ENCODE measurements at places on chromosomes 2 and 18.

GRCh38 chr18:27165412-27165811 is 19.7 kb downstream of the CHST9 start:
- no peak for DNase-seq

DNA sequence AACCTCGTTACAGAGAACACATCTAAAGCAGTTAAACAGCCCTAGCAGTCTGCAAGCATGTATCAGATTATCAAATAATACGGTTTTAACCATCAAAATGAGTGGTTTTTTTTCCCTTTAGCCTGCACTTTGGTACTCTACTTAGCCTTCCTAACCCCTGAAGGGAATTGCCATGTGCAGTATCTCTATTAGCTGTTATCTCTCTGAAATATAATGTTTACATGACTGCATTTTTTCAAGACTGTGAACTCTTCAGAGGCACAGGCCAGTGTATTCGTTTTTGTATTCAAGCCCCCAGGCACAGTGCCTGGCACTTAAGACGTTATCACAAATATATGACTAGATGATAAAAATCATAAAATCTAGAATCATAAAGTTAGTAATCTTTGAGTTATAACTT is 509.5 kb downstream of the PARD3B start:
- DNase-seq = no peak

DNA sequence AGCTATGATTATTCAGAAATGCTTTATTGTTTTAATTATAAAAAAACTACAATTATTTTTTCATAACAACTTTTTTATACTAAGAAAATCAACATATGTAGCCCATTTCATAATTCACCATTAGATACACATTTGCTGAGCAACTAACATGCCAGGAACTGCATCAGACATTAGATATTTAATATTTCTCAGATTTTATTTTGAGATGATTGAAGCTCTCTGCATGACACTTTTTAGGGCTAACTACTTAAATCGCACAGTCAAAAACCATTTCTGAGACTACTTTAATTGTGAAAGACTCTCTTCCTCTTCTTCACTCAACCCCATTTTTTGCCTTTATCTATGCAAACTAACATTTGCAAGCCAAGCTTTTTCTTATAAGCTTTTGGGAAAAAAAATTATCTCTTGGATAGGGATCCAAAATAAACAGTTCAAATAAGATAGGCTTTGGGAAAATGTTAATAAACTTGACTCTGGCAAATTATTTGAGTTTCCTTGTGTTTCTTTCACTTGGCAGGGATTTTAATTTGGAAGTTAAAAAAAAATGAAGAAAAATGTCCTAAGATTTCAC is 9.1 kb upstream of the COL3A1 start:
- DNase-seq = no peak

- DNase-seq = no peak
These were observed 9.6 kb downstream of the SSB start for GRCh38 chr2:169808221-169808620.

GRCh38 chr2:120272763-120273481 is 20.3 kb downstream of the RALB start:
- DNase-seq = no peak

DNA sequence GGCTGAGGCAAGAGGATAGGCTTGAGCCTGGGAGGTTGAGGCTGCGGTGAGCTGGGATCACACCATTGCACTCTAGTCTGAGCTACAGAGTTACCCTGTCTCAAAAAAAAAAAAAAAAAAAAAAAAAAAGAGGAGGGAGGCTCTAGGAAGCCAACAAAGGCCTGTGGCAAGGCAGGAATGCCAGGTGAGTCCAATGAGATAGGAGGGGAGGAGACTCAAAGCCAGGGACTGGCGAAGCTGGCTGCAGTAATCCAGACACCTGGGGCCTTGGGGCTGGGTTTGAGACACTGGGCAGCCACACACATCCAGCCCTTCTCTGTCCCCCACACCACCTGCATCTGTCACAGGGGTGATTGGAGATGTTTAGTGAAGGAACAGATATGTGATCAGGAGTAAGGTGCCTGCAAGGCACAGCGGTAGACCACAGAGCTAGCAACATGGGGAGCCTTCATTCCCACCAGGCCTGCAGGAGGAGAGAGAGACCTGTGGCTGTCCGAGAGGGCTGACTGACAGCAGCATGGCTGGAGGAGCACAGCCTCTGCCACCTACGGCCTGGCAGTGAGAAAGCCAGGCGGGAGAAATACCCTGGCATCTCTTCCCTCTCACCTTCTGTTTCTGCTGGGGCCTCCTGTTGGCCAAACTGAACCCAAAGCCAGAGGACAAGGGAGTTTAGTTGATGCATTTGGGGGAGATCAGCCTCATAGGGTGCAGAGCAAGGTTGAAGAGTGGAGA is 9.5 kb downstream of the CHPF start:
- DNase-seq = no peak

DNA sequence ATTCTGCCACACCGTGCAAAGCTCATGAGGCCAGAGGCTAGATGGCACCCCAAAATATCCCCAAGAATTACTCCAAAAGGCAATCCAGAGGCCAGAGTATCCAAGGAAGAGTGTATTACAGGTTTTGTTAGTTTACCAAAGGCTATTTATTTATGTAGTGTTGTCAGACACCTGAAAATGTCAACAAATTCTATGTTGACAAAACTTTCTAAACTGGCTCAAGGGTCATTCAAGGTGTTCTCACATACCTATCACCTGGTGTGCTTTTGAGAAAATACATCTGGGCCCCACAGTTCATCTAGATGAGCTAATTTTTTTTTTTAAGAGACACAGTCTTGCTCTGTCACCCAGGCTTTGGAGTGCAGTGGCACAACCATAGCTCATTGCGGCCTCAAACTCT is 12.4 kb upstream of the DTNB start:
- no peak for DNase-seq

DNA sequence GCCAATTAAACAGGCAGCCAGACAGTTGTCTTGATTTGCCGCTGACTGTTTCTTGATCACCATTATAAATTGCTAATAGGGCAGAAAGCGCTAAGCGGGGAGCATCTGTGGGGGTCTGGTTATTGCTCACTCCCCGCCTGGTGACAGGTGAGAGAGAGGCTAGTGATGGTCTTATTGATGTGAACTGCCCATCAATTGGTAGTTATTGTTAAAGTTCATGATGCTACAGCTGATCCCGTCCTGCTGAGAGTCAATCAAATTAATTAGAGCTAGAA is 148.5 kb downstream of the LNPK start:
- no peak for DNase-seq

GRCh38 chr2:176205126-176205525 is 16.7 kb downstream of the HOXD1 start:
- DNase-seq = no peak

GRCh38 chr2:65395621-65396347 is 36.6 kb downstream of the SPRED2 start:
- DNase-seq = no peak

DNA sequence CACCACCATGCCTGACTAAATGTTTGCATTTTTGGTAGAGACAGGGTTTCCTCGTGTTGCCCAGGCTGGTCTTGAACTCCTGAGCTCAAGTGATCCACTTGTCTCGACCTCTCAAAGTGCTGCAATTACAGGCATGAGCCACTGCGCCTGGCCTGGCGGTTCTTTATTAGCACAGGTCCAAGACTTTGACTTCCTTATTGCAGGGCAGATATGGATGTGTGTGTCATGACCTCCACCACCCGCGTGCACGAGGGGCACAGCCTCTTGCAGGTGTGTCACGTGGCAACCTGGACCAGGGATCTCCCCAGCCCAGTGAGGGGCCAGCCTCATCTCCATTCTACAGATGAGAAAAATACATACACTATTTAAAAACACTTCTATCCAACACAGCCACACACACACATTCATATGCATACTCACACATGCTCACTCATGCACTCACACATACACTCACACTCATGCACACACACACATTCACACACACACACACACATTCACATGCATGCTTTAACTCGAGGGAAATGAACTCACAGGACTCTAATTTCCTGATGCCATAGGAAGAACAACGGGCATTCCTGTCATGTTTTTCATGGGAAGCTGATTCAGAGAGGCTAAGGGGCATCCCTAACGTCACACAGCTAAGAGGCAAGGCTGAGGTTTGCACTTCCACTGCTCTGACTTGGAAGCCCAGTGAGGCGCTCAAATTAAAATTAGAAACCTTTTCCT is 38.8 kb downstream of the RRM2 start:
- no peak for DNase-seq

DNA sequence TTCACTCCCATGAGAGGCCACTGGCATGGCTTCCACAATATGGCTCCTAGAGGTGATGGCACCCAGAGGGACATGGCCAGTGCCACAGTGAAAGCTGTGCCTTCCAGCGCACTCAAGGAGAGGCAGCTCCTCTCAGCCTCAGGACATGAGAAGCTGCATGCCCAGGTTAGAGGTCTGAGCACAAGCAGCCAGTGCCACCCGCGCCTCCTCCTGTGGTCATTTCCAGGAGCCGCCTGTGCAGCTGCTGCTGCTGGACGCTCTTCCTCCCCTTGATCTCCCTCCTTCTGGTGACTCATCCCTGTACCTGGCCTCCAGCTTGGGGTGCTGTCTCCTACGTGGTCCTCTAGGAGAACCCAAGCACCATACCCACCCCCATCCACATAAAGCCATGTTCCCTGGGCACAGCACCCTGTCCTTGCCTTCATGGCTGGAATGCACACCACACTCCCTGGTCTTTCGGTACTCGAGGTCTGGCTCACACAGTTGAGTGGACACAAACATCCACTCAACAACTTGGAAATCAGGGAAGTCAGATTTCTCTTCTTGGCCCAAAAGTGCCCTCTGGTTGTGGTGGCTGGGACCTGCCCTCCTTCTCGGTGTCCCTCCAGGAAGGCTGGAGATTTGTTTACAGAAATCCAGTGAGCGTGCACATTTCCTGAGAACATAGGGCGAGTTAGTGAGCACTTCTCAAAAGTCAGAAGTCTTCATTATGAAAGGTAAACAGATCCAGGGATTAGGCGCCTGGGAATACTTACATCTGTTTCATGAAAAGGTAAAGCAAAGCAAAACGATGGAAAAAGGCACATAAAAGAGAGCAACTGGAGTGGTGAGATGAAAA is 96.7 kb downstream of the EIPR1 start:
- DNase-seq = no peak

GRCh38 chr2:41963661-41964525 is 83.9 kb upstream of the PKDCC start:
- DNase-seq = no peak

DNA sequence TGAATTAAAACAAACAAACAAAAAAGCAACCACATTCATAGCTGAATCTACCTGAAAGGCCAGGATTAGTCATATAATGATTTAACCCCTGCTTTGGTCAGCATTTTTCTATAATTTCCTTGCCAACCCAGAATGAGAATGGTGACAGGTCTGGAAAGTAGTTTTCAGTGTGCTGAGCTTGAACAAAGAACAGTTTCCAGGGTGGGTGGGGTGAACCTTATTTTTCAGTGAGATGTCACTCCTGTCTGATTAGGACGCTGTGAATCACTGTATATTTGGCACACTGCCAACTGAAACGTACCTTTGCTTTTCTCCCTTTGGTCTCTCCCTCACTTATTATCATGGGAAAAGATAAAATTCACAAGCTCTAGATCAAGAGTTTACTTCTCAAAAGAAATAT is 35.0 kb upstream of the DSC1 start:
- DNase-seq = no peak

DNA sequence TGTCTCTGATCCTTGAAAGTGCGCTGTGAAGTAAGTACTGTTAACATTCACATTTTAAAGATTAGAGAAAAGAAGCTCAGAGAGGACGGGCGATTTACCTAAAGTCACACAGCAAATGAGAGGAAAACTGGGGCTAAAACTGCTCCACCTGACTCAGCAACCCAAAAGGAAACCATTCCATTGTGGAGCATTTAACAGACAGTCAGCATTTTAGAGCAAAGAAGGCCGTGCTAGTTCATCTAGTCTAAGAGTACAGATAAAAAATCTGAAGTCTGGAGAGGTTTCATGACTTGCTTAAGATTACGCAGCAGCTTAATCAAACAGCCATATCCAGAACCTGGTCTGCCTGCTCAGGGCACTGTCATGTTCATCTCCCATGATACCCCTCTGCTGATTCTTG is 19.9 kb upstream of the KCNF1 start:
- no peak for DNase-seq

DNA sequence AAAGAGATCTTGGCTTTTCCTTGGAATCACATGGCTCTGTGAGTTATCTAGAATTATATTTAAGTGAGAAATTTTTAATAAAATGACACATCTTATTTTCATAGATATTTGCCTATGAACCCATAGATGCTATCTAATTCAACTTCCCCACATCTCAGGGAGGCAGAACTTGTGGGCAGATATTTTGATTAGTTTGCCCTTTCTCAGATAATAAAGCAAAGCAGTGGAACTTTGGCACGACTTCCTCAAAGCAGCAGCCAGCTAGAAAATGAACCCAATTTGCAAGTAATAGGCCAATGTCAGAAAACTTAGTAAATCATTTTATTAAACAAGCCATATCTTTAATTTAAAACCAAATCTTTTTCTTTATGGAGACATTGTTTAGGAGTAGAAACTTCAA is 32.7 kb downstream of the RAB27B start:
- DNase-seq = no peak

DNA sequence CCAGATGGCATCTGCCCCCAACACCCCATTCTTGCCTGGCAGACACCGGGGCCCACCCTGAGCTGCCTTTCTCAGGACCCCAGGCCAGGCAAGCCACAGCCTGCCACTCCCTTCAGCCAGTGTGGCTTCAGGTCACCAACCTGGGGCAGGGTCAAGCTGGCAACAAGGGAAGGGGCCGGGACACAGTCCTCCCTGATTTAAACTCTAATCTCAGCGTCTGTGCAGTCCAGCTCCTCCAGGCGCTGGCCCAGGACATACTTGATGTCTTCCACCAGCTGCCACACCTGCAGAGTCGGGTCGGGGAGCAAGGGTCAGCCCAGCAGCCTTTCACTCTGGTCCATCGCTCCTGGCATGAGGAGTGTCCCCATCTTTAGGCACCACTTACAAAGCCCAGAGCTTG is 29.0 kb upstream of the ALPP start:
- no peak for DNase-seq

GRCh38 chr18:35672897-35673296 is 91.4 kb downstream of the GALNT1 start:
- DNase-seq = no peak

DNA sequence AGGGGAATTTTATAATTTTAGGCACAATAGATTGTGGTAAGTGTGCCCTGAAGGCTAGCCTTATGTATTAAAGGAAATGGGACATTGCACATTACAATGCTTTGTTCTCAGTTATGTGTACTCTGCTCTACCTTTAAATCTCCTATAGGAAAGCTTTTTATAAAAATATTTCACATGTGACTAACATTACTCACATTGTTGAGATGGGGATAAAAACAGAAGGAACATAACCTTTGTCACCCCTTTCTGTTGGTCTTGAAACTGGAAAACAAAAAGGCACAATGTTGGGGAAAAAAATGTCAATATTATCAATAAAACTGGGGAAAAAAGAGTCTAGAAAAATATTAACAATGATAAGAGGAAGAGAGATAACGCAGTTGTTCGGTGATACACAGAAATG is 17.3 kb upstream of the STAT1 start:
- DNase-seq = no peak

- DNase-seq = no peak
These were observed 13.1 kb upstream of the TMEM185B start for GRCh38 chr2:120236316-120236715.

- peak; percentile 18 for DNase-seq
These were observed 1167.7 kb upstream of the ZEB2 start for GRCh38 chr2:145687442-145688134.
